CD4-positive, alpha-beta T cell treated with Interleukin-12 subunit alpha and Interleukin-12 subunit beta, for 1 hour (primary cell): ENCODE measurements at places on chromosomes 13 and 19.

GRCh38 chr13:23766939-23767338 lies 122.3 kb downstream of the MIPEP start:
- no peak for DNase-seq

DNA sequence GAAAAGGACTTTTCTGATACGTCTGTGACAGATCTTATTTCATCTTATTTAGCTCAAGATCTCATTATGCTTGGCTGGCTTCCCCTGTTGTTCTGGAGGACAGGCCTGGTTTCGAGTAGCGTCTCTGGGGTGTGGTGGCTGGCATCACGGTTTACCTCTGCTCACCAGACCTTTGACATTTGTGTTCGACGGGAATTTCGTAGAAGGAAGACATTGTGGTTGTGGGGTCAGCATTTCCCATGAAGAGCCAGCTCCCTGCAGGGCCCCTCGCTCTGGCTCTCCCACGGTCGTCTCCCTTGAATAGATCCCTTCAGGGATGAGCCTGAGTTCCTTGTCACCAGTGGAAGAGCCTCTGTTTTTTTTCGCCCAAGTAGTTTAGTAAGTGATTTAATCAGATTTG lies 78.6 kb upstream of the TEX29 start:
- no peak for DNase-seq

DNA sequence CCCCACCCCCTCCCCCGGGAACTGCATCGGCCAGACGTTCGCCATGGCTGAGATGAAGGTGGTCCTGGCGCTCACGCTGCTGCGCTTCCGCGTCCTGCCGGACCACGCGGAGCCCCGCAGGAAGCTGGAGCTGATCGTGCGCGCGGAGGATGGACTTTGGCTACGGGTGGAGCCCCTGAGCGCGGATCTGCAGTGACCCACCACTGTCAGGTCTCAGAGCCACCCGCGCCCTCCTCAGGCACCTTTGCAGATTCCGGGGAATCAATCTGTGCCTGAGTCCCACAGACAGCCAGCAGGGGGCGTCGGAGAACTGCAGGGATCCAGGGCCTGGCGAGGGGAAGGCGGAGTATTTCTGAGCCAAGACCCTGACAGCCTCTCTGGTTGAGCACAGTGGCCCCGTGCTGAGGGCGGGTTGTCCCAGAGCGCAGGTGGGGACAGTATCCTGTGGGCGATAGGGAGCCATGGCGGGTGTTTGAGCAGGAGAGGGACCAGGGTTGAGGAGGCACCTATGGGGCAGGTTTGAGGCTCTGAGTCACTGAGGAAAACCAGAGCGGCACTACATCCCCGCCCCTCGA lies 30.4 kb upstream of the CYP4F8 start:
- DNase-seq: peak; percentile 78

GRCh38 chr19:13098277-13099072 lies 4.2 kb downstream of the LYL1 start:
- peak; percentile 49 for DNase-seq

GRCh38 chr13:85549819-85550218 lies 249.4 kb downstream of the SLITRK6 start:
- DNase-seq: no peak

- DNase-seq: no peak
Measured at GRCh38 chr19:32567486-32567885, 13.5 kb upstream of the PDCD5 start.

DNA sequence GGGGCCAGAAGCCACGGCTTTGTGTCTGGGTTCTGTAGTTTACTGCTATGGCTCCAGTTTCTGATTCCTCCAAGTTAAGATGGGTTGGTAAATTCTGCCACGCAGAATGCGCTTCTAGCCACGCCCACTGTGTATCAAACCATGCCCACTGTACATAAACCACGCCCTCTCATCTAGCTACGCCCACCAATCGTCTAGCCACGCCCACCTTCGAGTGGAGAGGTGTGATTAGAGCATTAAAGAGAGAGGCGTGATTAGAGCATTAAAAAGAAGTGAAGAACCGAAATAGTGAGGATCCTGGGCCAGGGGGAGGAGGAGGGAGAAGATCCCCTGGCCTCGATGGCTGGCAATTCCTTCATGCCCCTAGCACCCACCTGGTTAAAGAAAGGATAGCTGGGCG lies 43.7 kb upstream of the ADGRE5 start:
- peak; percentile 56 for DNase-seq

DNA sequence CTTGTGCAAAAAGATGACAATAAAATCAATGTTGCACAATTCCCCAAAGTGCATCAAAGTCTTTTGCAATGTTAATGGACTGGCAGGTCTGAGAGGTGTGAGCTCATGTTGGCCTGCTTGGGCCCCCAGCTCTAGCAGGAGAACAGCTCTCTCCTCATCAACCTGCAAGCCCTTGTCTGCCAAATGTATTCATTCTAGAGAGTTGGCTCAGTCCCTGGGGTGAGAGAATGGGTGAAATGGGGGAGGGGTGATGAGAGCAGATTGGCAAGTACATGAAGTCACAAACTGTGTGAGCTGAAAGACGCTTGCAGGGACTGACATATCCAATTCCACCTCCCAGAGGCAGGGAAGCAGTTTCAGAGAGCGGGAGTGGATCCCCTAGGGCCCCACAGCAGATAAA lies 465.1 kb upstream of the ZNF507 start:
- no peak for DNase-seq

- DNase-seq: no peak
Measured at GRCh38 chr13:50123002-50123401, 107.8 kb downstream of the KCNRG start.

DNA sequence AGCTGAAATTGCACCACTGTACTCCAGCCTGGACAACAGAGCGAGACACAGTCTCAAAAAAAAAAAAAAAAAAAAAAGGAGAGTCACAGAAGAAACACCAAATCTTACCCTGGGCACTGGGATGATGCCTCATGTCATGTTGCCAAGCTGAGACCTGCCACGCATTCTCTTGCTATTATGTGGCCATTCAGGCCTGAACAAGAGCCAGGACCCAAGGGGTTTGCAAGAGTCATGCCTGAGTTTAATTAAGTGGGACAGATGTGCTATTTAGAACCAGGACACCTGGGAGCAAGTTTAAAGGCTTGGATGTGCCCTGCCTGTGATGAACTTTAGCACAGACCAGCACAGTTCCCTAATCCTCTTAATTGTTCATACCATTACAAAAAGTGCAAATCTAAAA lies 9.8 kb downstream of the PNMA8A start:
- DNase-seq: no peak

GRCh38 chr13:25571237-25571636 lies 199.5 kb downstream of the ATP8A2 start:
- no peak for DNase-seq

DNA sequence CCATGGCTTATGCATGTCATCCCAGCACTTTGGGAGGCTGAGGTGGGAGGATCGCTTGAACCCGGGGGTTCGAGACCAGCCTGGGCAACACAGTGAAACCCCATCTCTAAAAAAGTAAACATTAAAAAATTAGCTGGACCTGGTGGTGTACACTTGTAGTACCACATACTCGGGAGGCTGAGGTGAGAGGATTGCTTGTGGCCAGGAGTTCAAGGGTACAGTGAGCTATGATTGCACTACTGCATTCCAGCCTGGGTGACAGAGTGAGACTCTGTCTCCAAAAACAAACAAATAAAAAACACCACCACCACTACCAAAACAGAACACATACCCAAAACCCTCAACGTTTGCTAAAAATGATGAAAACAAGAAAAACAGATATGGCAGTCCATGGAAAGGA lies 15.9 kb downstream of the FBXO17 start:
- no peak for DNase-seq

DNA sequence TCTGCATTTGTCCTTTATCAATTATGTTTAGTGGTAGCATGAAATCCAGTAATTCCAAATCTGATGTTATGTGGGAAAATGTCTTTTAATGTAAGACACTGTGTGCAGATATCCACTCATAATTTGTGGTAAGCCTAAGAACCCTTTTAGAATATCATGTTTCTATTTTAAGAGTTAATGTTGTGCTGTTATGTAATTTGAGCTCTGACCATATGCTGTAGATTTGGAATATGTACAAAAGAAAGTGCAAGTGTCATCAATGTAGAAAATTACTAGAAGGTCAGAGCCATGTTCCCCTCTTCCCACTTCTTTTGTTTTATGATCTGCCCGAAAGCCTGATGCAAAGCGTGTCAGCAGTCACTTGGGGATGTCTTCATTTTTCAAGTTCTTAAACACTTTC lies 44.5 kb downstream of the SCEL start:
- no peak for DNase-seq

DNA sequence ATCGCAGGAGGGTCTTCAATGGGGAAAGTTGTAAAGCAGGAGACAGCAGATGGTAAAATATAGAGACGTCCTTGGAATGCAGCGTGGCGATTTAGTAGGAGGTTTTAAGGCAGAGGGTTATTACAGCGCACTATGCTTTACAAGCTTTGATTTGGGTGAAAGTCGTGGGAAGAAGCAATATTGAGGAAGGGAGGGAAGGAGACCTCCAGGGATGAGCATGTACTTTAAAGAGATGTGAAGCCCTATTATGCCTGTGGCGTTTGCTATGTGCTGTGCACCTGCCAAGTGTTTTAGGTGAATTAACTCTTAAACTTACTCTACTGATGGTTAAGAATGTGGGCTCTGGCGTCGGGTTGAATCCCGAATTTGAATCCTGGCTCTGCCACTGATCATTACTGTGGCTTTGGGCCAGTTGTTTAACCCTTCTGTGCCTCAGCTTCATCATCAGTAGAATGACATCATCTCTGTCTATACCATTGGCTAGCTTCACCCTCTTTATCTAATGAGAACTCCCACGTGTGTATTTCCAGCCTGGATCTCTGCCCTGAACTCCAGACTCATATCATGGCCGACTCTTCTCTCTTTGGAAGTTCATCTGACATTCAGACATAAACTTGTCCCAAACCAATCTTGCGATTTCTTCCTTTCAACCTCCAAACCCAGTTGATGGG lies 583 bp downstream of the CCDC61 start:
- DNase-seq: no peak

GRCh38 chr19:12867120-12868099 lies 13.8 kb downstream of the DNASE2 start:
- peak; percentile 68 for DNase-seq

DNA sequence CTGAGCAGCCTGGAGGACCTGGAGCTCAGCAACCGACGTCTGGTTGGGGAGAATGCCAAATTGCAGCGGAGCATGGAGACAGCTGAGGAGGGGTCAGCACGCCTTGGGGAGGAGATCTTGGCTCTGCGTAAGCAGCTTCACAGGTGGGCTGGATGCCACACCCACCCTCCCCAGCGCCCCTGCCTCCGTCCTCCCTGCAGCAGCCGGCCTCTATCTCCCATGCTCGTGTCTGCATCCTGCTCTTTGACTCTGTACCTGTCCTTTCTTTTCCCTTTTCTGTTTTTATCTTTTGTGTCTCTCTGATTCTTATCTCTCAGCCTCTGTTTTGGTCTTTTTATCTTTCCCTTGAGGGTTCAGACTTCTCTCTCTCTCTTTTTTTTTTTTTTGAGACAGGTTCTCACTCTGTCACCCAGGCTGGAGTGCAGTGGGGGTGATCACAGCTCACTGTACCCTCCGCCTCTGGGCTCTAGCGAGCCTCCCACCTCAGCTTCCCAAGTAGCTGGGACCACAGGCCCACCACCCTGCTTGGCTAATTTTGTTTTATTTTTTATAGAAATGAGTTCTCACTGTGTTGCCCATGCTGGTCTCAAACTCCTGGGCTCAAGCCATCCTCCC lies 10.1 kb downstream of the KASH5 start:
- no peak for DNase-seq

DNA sequence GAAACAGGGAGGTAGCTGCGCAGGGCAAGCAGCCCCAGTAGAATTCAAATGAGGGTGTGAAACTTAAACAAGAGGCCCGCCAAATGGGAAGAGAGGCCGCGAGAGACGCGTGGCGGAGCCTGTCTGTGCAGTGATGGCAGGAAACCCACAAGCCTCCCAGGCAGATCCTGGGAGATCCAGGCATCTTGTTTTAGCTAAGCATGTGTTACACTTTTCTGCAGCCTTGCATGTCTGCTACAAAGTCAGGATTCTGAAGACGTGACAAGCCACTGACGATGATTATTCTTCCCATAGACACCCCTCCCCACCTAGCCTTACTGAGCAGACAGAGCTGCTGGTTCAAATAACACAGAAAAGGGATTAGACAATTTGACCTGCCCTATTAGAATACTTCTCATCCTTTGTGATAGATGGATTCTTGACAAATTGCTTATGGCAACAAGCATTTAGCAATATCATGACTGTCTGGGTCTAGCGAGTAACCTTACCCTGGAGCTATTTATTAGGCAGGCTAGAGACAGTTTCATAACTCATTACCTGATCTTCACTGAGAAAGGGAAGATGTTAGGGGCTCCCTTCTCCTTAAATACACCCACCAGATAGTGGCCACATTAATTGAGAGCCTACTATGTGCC lies 185.2 kb upstream of the IRS2 start:
- no peak for DNase-seq

GRCh38 chr13:57630661-57631595 lies 616 bp upstream of the PCDH17 start:
- no peak for DNase-seq

- no peak for DNase-seq
Measured at GRCh38 chr13:28449826-28450773, 44.8 kb downstream of the FLT1 start.

DNA sequence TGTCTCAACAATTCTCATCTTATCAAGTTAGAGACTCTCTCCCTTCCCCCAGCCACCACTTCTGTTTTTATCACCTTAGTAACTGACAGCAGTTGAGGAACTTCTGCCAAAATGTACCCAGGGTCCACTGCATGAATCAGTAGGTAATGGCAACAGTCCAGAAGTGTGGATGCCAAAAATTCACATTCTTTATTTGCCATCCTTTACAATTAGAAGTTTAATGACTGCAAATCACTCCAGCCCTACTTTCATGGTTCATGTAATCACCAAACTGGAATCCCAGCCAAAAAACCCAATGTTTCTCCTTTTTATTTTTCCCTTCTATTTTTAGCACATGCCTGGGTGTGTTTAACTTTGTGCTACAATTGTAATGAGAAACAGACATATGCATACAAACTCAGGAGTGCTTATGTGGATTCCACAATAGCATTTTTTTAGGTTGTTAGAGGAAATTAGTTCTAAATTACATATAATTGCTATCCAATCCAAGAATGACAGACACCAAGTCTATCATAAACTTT lies 243.5 kb downstream of the RGCC start:
- no peak for DNase-seq
